ENCODE measurements at places on chromosomes 5 and 9.

DNA sequence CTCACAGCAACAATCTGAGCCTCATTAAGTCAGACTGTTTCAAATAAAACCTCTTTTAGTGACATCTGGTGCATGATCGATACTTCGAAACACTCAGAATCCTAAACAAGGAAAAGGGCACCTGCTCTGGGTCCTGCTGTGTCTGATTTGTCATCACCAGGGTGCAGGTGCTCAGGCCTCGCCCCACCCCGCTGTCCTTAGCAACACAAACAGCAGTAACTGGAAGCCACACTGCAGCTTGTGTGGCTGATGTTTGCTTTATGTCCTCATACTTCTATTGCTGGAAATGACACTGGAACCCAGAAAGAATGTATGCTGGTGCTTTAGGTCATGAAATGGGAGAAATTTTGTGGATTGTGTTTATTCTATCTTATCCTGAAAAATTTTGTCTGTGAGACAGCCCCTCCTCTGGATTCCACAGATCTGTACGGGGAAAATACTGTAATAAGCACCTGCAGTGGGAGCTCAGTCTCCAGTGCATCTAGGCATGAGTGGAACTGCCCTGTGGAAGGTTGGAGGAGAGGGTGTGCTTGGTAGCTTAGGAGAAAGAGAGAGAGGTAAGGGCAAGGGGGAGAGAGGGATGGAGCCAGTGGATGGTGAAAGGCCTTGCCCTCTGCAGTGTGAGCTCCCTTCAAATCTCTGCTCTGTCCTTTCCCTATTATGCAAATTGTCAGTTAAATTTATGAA, 284.2 kb downstream of the SMARCA2 start:
- DNase-seq = no peak

DNA sequence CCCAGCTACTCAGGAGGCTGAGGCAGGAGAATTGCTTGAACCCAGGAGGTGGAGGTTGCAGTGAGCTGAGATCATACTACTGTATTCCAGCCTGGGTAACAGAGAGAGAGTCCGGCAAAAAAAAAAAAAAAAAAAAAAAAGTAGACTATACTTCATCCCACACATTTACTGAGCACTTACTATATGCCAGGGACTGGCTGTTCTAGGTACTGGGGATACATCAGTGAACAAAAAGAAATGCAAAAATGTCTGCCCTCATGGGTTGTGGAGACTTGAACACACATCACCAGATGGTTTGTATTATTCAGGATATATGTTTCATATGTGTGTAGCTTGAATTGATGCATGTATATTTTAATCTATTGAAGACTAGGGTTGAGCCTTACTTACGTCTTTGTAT, 2.9 kb upstream of the LHFPL2 start:
- no peak for DNase-seq

DNA sequence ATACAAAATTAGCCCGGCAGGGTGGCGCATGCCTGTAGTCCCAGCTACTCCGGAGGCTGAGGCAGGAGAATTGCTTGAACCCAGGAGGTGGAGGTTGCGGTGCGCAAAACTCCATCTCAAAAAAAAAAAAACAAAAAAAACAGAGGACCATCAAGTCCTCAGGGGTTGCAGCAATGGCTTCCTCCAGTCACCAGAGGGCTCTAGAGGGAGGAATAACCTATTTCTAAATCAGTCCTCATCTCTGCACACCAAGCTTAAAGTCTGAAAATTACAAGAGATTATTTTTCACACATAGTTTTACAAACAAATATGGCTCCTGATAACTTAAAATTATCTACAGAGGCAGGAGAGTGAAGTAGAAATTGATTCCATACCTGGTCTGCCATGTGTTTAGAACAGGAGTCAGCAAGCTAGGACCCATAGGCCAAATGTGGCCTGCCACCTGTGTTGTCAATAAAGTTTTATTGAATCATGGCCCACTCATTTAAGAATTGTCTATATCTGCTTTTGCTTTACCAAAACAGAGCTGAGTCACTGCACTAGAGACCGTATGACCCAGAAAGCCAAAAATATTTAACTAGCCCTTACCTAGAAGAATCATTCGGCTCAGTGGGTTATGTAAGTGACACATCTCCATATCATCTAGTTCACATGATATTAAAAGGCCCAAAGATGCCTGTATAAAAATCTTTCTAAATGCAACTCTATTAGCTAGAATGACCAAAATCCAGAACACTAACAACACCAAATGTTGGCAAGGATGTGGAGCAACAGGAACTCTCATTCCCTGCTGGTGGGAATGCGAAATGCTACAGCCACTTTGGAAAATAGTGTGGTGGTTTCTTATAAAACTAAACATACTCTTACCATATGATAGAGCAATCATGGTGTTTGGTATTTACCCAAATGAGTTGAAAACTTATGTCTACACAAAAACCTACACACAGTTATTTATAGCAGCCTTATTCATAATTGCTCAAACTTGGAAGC, 207.7 kb downstream of the FRMD3 start:
- no peak for DNase-seq

DNA sequence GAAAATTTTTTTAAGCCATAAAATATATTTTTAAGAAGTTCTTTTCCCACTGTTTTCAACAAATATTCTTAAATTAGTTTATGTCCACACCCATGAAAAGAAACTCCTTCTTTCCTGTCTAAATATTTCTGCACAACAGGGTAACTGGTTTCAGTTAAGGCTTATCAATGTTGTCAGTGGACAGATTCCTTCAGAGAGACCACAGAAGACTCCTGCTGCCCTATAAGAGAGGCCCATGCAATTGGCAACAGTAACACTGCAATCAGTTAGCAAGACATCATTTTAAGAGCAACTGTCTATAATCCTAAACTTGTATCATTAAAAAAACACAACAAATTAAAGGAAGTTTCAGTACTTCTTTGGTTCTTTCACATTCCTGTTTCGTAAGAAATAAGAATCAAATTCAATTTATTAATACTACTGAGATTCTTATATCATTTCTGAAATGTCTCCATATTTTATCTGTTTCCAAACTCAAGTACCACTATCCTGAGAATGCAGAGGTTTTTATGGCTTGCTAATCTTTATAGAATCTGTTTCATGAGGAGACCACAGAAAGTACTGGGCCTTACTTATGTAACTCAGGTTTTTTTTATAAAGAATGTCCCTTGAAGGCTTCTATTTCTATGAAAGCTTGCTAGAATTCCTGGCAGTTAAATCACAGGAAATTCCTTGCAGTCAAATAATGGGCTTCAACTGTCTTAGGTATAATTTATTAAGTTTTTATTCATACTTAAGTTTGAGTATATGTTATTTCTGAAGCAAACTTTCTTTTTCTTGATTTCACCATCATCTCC, 240.2 kb downstream of the RFX3 start:
- DNase-seq = no peak

GRCh38 chr9:18979367-18979766, 53.6 kb downstream of the SAXO1 start:
- DNase-seq = no peak

GRCh38 chr9:32264170-32264864, 120.1 kb upstream of the ACO1 start:
- no peak for DNase-seq

DNA sequence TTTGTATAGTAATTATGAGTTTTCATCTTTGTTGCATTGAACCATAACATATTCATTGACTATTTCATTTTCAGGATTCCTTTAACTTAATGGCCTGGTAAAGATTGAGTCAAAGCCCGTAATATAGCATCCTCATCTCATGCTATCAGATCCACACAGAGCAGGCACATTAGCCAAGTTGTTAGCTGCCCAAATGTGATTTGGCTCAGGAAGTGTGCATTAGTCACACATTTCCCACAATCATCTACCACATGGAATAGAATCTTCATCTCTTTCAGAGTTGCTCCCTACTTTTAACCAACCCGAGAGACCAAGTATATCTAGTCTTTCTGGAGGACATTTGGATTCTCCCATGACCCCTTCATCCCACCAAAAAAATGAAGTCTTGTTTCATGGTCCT, 481.0 kb upstream of the PTGER4 start:
- no peak for DNase-seq

DNA sequence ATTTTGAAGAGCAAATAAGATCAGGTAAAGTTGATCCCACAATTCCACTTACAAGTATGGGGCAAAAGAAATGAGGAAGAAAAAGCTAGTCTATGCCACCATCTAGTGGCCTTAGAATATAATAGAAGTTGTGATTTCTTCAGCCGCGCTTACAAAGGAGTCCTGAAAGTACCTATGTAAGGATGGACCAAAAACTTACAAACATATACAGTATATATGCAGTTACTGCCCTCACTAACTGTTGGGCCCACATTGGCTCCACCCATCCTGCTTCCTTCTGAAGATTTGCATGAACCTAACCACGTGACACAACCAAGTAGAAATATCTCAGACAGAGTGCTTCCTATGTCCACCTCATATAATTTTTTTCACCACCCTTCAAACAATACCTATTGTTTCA, 11.7 kb upstream of the OR13D1 start:
- peak; percentile 13 for DNase-seq

DNA sequence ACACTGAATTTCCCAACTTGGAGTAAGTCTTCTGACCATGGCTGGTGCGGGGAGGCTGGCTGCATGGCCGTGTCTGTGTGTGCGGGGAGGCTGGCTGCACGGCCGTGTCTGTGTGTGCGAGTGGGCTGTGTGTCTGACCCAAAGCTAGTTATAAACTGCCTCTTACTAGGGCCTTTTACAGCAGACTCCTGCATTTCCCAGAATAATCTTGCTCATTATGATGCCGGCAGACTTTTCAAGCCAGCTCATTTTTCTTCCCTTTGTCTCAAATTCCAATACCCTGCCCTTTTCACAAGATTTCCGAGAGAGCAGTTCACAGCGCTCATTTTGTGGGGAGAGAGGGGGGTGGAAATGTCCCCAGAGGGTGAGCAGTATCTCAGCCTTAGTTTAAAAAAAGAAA, 470.7 kb upstream of the BRINP1 start:
- no peak for DNase-seq

- DNase-seq = peak; percentile 35
Measured at GRCh38 chr5:103340717-103341388, 82.3 kb downstream of the MACIR start.

DNA sequence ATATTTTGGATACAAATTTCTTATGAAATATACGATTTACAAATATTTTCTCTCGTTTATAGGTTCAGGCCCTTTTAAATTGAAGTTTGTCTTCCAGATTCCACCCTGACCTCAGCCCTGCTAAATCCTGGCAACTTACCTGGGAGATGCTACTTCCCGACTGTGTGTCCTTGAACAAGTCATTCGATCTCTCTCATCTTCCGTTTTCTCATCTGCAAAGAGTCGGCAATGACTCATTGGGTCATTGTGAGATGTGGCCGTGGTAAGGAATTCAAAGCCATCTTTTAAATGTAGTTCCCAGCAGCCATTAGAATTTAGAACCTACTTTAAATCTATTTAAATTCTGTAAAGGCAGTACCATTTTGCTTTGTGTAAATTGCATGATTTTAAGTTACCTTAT, 72.5 kb downstream of the LHX2 start:
- DNase-seq = no peak

DNA sequence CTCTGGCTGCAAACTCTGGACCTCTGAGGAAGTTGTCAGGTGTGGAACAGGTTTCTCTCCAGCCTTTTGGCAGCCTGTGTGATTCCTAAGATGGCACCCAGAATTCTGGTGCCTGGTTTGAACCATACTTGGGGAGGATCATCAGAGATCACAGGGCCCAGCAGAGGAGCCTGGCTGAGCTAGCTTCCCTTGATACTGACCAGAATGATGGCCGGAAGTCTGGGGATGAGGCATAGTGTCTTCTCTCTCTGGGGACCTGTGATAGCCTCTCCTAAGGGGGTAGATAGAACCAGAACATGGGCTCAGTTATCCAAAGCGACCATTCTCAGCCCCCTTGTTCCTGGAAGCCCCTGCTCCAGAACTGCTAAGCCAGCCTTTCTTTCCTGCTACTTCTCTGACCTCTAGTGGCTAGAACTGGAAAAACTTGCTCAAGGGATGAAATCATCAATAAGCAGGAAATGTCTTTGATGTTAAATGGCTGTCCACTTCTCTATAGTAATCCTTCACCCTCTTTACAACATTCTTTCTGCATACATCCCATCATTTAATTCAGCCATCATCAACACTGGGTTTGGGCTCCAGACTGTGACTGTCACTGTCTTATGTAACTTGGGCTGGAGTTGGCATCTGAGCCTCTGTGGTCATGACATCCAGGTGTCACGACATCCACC, 55.1 kb downstream of the C9orf152 start:
- no peak for DNase-seq

GRCh38 chr9:136709454-136710109, 2.8 kb upstream of the DIPK1B start:
- no peak for DNase-seq

All from GM10248 (cell line).